ENCODE measurements at places on chromosomes 1 and 21.

DNA sequence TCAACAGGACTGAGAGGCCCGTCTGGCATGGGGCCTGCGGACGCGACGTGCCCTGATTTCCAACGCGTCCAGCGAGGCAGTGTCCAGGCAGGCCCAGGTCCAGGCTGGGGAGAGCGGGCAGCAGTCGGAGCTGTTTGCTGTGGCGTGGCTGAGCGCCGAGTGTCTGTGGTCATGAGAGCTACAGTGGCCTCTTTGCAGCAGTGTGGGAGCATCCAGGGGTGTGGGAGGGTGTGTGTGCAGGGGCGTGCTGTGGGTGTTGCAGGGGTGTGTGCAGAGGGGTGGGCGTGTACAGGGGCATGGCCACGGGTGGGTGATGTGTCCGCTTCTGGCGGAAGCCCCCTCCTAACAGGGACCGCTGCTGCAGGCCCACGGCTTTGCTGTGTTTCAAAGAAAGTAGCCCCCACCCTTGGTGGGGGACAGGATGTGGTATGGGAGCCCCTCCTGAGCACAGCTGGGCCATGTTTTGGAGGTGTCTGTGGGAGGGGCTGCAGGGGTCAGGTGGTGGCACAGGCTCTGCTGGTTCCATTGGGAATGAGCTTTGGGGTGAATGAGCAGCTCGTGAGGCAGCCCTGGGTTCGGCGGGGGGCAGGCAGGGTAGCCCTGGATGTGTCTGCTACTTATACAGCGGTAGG is 17.7 kb downstream of the PLCH2 start:
- no peak for DNase-seq

DNA sequence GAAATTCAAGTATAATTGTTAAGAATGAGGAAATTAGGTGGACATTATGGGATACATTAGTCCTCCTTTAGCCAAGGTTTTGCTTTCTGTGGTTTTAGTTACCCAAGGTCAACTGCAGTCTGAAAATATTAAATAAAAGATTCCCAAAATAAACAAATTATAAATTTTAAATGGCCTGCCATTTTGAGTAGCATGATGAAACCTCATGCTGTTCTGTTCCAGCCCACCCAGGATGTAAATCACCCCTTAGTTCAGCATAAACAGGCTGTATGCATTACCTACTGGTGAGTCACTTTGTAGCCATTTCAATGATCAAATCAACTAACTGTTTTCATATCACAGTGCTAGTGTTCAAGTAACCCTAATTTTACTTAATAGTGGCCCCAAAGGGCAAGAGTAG is 132.5 kb upstream of the LYPLAL1 start:
- peak; percentile 34 for DNase-seq

DNA sequence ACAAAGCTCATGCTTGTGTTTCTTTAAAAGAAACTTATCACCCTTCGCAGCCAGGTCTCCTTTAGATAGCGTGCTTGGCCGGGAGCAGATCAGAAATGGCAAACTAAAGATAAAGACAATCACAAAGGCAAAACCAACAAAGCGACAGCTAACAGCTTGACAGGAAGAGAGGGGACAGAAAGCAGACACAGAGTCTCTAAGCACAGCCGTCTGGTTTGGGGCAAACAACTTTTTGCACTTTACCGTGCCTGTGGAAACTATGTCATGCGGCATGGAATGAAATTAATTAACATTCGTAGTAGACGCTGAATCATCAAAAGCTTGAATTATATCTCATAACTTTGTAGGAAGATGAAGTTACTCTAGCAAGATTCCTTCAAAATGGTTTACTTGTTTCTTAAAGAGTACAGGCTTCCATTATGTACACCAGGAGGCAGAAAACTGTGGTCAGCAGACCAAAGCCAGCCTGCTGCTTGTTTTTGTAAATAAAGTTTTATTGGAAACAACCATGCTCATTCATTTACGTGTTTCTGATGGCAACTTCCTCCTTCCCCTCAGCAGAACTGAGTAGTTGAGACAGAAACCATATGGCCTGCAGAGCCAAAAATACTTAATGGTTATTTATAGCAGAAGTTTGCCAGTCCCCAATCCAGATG is 183.2 kb downstream of the KIF26B start:
- DNase-seq = no peak

- DNase-seq = peak; percentile 72
Measured at GRCh38 chr1:61157468-61157987, 75.2 kb downstream of the NFIA start.

- no peak for DNase-seq
Measured at GRCh38 chr1:181014477-181015250, 8.0 kb downstream of the STX6 start.

DNA sequence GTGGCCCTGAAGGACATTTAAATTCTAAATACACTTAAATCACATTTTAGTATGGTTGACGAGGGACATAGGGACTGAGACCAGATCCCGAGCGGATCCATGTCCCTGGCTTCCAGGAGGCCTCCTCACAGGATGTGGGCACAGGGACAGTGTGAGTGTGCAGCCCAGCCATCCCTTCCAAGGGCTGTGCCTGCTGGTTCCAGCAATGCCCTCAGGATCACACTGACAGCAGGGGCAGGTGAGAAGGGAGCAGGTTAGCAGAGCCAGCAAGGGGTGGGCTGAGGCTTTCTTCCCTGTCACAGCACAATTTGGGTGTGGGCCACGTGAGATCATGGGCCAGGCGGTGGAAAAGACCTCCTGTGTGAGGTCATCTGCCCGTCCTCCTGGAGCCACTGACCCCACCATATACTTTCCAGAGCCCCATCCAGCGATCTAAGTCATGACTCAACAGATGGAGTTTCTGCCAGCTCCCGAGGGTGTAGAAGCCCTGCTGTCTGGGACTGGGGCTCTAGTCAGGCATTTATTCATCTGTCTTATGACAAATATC is 37.0 kb upstream of the PRSS38 start:
- peak; percentile 69 for DNase-seq
